ENCODE measurements at places on chromosomes 2 and 18.

DNA sequence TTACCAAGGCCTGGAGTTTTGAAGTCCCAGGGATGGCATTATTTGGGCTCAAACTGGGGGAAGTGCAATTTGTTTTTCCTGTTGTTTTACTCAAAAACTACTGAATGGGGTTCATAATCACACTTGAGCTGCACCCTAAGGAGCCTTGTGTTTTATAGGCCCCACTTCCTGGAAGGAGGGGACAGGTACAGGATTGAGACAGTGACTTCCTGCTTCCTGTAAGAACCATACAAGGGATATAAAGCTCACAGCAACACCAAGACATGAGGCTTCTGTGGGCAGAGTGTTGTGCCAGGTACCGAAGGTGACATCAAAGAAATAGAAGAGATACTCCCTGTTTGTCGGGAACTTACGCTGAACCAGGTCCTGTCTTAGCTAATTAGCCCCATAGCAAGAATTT, 70.4 kb upstream of the SKOR2 start:
- DNase-seq: no peak

DNA sequence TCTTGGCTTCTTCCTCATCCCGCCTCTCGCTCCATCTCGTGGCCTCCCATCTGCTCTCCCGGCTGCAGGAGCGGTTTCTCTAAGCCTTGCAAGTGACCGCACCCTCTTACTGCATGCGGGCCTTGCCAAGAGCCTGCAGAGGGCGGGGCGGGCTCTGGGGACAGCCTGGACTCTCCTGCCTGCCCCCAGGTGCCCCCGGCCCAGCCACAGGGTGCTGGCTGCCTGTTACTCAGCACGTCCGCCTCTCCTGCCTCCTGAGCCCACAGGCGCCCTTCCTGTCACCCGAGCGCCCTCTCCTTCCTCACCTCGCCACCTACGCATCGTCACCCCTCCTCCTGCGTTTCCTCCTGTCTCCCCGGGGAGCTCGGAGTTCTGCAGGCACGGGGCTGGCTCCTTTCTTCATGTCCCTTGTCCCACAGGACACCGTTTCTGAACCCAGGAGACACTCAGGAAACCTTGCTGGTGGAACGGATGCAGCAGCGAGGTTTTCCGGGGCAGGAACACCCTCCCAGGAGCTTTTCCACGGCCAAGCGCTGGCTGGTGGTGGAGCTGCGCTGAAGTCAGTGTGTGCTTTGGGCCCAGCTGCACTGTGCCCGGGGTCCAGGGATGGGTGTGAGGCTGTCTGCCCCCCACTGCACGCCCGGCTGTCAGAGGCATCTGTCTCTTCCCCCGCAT, 28.5 kb downstream of the HPCAL1 start:
- DNase-seq: peak; percentile 50

GRCh38 chr18:79938196-79938595, 13.3 kb downstream of the SLC66A2 start:
- no peak for DNase-seq

GRCh38 chr2:128411431-128411830, 92.8 kb upstream of the HS6ST1 start:
- DNase-seq: no peak

DNA sequence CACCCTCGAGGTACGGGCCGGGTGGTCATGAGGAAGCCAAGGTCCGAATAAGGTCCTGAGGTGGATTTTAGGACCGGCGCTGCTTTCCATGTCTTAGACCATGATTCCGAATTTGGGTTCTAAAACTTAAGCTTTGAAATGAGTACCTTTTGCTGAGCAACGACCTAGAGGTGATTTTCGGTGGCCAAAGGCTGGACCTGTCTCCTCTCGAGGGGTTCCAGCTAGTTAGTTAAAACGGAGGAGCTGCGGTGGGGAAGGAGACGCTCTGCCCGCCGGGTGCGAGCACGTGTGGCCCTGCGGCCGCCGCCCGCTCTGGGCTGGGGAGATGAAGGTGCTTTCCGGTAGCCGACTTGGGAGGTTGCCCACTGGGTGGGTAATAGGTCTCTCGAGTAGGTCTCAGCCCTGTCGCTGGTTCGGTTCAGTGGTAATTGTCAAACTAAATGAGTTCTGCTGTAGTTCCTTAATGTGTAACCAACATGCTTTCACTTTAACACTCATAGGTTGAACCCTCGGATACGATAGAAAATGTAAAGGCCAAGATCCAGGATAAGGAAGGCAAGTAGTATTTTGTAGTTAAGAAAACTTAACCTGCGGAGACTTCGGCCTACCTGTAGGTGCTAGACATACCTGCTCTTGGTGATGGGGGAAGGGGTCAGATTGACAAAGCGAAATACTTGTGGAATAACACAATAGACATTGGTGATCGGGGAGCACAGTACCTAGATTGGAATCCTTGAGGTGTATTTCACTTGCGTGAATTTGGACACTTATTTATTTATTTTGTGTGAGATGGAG, 572 bp downstream of the RPS27A start:
- DNase-seq: peak; percentile 23

DNA sequence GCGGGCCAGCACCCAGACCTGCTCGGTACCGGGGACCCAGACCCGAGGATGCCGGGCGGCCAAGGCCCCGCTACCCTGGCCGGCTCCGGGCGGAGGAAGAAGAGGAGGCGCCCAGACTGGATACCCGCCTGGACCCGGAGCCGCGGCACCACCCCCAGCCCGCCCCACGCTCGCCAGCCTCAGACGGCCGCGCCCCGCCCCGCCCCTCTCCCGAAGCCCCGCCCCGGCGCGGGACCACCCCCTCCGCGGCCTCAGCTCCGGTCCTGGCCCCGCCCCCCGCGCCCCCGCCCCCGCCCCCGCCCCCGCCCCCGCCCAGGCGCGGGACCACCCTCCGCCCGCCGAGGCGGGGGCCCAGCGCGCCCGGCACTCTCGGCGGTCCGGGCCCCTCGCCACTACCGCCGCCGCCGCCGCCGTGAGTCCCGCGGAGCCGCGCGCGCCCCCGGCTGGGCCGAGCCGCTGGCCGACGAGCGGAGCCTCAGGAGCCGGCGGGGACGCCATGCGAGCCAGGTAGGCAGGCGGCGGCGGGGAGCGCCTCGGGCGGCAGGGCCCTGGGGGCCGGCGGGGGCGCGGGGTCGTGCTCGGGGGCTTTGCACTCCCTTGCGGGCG, at the start of gene SH3BP4:
SH3BP4 (plus strand) TSS at position 354 of the 606 bp plus-strand sequence. CDS start 82,986 bp downstream, outside the sequence.
- peak; percentile 46 for DNase-seq

Data from NCI-H2029 (cell line).